Left lung (tissue), 14 donors: ENCODE measurements at places on chromosomes 7 and 10. TPM values are rescaled to one million over a fixed set of nuclear protein-coding genes. Genes with fewer than 3 reads are reported as not detected.

GRCh38 chr10:86775870-86776180 is 19.4 kb downstream of the BMPR1A start:
- H3K36me3 ChIP-seq, result no peaks in the 10 kb centered on the region
- H3K4me1 ChIP-seq, result no peaks in the 10 kb centered on the region
- no peak for DNase-seq
- H3K27me3 ChIP-seq, result peaks cover 6% of the 10 kb centered on the region
- no peak overlapping the region for H3K4me3 ChIP-seq

DNA sequence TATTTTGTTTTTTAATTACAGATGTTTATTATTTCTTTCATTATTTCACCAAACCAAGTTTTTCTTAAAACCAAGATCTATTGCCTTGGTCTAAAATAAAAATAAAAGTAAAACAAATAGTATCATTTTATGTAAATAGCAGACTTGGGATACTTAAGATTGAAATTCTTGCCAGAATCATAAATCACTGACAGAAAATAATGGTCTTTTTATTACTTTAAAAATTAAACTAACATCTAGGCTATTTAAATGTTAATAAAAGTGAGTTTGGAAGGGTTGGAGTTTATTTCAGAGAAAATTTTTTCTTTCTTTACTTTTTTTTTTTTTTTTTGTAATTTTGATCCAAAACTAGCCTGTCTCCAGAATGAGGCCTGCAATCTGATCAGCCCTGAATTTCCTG is 568.0 kb upstream of the IGFBP3 start:
- H3K4me3 ChIP-seq, result no peak overlapping the region
- H3K36me3 ChIP-seq, result no peaks in the 10 kb centered on the region
- no peaks in the 10 kb centered on the region for H3K27me3 ChIP-seq
- no peak overlapping the region for H3K27ac ChIP-seq

DNA sequence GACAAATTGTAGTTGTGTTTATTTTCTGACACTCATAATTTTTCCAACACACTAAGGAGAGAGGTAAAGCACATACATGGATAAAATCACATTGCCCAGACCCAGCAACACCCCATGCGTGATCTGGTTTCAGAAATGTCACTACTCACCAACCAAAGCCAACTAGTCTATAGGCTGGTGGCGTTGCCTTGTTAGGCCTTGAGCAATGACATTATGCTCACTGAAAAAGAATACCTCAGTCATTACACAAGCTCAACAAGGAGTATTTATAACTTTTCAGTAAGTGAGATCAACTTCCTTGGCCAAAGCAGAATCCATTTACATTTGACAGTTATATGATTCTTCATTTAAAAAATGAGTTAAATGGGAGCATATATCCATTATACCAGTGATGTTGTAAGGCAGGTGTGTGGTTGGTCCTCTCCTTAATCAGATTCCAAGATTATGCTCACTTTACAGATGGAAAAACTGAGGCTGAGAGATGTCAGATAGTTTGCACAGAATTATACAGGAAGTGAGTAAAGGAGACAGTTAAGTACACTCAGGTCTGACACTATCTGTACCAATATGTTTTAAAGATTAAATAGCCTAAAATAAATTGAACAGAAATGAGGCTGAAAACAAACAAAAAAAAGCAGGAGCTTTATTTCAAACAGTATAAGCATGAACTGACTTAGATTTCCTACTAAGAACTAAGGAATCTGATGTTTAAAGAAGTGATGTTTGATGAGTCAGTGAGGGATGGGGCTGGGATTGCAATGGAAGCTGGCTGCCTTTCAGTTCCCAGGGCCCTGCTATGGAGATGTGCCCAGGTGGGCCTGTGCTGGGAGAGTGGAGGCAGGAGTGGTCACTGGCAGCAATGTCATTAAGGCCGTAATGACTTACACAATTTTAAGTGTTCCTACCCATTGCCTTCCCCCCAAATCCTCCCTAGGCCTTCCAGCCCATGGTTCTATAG is 118.3 kb downstream of the RAPGEF5 start:
- no peak overlapping the region for H3K4me3 ChIP-seq
- no peaks in the 10 kb centered on the region for H3K4me1 ChIP-seq
- H3K36me3 ChIP-seq, result no peaks in the 10 kb centered on the region
- H3K27ac ChIP-seq, result no peak overlapping the region
- H3K27me3 ChIP-seq, result no peaks in the 10 kb centered on the region

- no peaks in the 10 kb centered on the region for H3K36me3 ChIP-seq
- peak; percentile 7 for DNase-seq
- no peaks in the 10 kb centered on the region for H3K27me3 ChIP-seq
- H3K4me3 ChIP-seq, result no peak overlapping the region
- H3K27ac ChIP-seq, result no peak overlapping the region
These were observed 202.0 kb upstream of the DGKB start for GRCh38 chr7:15104411-15105092.

- no peaks in the 10 kb centered on the region for H3K4me1 ChIP-seq
- DNase-seq, result no peak
- H3K27ac ChIP-seq, result no peak overlapping the region
- H3K4me3 ChIP-seq, result no peak overlapping the region
- no peaks in the 10 kb centered on the region for H3K27me3 ChIP-seq
These were observed 467.4 kb downstream of the NEBL start for GRCh38 chr10:20429742-20430141.

Gene GPR37
- 5.2 TPM for polyA plus RNA-seq

Gene ITPRID1
- not detected for polyA plus RNA-seq

Gene LGI1
- polyA plus RNA-seq, result 0.12 TPM

Gene EBLN1
- polyA plus RNA-seq, result not detected
